ENCODE measurements at places on chromosomes 3 and 15.

GRCh38 chr15:93307513-93307912 is 218.5 kb upstream of the RGMA start:
- no peak for DNase-seq

- DNase-seq = no peak
These were observed 89.8 kb upstream of the RNF7 start for GRCh38 chr3:141648055-141648910.

- DNase-seq = no peak
These were observed 126.4 kb downstream of the GREM1 start for GRCh38 chr15:32844118-32844711.

DNA sequence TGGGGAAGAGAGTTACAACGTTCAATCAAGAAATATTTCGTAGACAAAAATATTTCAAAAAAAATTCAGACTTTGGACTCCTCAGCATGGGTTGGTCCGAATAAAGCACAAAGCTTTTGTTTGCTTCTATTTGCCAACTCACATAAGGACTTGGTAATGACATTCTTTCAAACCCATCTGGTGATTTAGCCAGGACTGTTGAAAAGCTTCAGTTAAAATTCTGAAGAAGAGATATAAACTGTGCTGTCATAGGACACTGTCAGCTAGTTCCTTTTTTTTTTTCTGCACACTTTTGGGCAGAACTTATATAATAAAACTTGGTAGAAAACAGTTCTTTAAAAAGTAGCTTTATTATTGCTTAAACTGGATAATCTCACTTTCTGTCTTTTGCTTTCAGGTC is 660.8 kb upstream of the SGO1 start:
- no peak for DNase-seq

- DNase-seq = no peak
These were observed 108.3 kb upstream of the FRMD4B start for GRCh38 chr3:69494185-69494584.

GRCh38 chr15:45221967-45222366 is 30.1 kb upstream of the SLC28A2 start:
- no peak for DNase-seq

DNA sequence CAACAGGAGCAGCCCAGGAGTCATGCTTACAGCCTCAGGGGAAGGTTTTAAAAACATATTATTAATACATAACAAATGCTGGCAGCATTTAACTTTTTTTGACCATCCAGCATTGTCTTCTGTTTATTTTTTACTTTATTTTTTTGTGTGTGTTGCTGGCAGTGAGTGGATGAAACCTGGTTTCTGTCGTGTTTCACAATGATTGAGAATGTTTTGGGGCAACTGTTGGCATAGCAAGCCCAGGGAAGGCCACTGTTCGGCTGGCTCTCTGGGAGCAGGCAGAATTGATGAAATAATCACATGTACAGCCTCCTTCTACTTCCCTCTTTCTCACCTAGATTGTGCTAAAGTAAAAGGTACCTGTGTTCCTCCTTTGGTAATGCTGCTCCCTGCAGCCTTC is 190.2 kb downstream of the NR1D2 start:
- DNase-seq = no peak

All from globus pallidus (tissue), 1 donor.